ENCODE measurements at places on chromosomes 5 and 9. TPM values are rescaled to one million over a fixed set of nuclear protein-coding genes. Genes with fewer than 3 reads are reported as not detected.

PCDHA11 gene
- total RNA-seq, result 0.31 TPM

TMEM161B gene
- total RNA-seq, result 32.3 TPM

DNA sequence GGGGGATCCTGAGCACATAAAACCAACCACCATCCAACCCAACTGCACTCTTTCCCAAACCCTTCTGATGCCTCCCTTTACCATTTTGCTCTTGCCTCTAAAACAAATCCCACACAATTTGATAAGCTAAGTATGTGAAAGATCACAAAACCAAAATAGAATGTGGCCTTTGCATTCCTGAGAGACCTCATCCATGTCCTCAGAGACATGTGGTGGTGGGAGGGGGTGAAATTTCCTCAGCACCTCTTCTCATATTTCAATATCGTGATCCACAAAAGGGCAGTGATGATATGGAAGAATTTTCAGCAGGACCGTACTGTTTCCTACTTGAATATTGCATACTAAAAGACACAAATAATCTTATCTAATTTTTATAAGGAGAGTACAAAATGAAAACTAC, 423.3 kb downstream of the TLE1 start:
- no peak for DNase-seq

GRCh38 chr5:176702671-176703641, 55.7 kb downstream of the TSPAN17 start:
- DNase-seq, result no peak

DNA sequence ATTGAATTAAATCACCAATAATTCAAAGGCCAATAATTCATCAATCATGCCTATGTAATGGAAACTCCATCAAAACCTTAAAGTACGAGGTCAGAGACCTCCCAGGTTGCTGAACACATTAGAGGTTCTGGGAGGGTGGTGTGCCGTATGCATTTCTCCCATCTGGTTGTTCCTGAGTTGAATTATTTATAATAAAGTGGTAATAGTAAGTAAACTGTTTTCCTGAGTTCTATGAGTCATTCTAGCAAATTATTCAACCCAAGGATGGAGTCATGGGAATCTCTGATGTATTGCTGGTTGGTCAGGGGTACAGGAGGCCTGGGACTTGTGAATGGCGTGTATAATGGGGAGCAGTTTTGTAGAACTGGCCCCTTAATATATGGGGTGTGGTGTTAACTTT, 191.7 kb downstream of the CARTPT start:
- no peak for DNase-seq
